NCI-H446 treated with DMSO at 0.1 percent for 48 hours (cell line): ENCODE measurements at places on chromosomes 13 and 19.

GRCh38 chr19:14114854-14115253, 2.7 kb downstream of the PRKACA start:
- no peak for DNase-seq

DNA sequence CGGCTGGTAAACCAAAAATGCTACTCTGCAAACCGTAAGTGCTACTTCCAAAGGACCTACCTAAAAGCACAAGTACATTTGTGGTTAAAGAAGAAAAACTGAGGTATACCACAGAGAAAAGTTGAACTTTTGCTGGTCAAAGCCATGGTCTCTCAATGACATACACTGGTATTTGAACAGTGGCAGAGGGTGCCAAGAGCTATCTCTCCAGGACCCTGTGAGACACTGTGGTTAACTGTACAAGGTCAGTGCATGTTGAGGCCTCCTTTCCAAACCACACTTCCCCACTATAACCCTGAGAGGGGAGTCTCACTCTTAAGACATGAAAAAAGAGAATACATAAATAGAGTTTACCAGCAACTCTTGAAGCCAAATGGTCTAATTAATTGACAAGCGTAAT, 49.5 kb downstream of the COL4A1 start:
- no peak for DNase-seq

- no peak for DNase-seq
These were observed 29.2 kb upstream of the FGF9 start for GRCh38 chr13:21641629-21642028.

DNA sequence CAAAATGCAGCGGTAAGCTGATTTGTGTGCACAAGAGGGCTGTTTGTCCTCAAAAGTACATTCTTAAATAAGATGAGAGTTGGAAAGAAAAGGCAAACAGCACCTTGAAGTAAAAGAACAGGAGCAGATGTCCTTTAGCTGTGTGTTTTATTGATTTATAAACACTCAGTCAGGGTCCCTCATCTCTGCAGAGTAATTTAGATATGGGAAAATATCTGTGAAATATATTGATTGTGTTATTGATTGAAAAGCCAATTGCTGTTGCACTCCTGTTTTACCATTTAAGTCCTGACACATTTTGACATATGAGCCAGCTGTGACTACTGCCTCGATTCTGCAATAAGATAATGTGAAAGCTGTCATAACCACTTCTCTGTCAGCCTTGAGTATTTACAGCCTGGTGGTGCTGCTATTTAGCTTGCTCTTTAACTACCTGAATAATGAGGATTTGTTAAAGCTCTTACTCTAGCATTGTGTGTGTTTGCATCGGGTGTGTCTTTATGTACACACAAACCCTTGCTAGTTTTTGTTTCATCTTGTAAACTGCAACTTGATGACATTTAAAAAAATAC, 550.1 kb downstream of the DACH1 start:
- DNase-seq: no peak

DNA sequence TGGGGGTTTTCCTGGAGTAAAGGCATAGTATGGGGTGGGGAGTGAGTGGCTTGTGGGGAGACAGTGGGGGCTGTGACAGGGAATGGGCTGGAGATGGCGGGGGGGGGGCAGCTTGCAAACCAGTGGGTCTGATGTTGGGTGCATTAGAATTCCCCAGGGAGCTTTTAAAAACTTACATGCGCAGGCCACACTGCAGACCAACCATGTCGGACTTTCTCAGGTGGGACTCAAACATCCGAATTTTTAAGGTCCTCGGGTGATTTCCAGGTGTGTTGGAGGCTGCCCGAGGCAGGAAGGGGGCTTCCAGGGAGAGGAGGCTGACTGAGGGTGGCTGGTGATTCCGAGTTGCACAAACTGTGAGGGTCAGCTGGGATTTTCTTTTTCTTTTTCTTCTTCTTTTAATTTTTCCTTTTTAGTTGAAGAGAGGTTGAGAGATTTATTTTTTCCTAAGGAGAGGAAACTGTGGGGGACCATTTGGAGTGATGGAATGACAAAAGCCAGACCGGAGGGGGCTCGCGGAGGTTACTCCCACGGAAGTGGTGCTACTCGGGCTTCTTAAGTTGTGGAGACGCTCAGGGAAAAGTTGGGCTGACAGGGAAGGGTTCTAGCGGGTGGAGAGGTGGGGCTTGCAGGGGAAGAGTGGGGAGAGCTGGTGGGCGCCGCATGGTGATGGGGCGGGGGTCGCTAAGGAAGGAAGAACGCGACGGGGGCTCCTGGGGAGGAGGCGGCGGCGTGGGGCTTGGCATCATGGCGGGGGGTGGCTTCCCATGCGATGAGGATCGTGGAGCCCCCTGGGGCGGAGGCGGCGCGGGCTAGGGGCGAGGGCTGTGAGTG, 997 bp upstream of the CACNG8 start:
- no peak for DNase-seq

DNA sequence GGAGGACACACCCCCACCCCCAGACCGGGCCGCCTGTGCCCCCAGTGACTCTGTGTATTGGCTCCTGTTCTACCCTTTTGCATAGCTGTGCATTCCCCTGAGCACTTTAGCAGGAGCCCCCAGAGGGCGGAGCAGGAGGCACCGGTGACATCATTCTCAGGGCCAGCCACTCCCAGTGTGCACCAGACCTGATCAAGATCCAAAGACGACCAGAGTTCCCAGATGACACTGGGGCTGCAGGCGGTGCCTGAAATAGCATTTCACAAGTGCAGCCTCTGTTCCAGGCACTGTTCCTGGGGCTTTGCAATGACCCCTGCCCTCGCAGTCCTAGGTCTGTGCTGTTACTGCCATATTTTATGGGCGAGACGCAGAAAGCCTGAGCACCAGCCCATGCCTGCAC, 14.5 kb upstream of the PTPRS start:
- no peak for DNase-seq

DNA sequence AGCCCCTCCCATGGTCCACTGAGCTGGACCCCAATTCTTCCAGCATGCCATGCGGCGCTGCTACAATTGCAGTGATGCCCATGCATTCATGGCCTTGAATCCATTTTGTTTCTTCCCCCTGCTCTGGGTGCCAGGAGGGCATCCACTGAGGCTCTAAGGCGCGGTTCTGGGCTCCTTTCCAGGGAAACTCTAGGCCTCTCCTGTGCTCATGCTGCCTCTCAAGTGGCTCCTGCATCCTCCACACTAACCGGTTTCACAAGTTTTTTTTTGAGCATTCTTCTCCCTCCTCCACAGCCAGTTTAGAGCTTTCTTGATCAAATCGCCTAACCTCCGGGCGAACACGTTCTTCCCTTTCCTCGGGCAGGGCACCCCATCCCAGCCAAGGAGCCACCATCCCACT, 69.1 kb upstream of the FLT1 start:
- DNase-seq: no peak

- DNase-seq: peak; percentile 61
These were observed 100.6 kb upstream of the PABPC3 start for GRCh38 chr13:24995225-24995804.
